ENCODE measurements at places on chromosomes 16 and 17.

GRCh38 chr17:58278661-58279015 lies 2.1 kb downstream of the MPO start:
- DNase-seq = no peak

DNA sequence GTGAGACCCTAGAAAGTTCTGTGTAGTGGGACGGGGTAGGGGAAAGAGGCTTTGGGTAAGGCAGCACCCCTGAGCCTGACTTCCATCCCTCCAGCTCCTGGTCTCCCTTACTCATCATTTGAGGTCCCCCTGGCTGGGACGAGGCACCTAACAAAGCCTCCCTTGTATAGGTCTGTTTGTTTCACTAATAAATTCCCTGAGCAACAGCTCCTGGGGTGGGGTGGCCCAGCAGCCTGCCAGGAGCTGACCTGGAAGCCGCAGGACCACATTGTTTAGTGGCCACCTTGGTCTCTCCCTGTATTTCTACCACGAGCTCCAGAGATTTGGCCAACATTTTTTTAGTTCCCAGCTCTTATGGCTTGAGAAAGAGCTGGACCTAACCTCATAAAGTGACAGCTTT lies 7.2 kb downstream of the PRR15L start:
- DNase-seq = no peak

DNA sequence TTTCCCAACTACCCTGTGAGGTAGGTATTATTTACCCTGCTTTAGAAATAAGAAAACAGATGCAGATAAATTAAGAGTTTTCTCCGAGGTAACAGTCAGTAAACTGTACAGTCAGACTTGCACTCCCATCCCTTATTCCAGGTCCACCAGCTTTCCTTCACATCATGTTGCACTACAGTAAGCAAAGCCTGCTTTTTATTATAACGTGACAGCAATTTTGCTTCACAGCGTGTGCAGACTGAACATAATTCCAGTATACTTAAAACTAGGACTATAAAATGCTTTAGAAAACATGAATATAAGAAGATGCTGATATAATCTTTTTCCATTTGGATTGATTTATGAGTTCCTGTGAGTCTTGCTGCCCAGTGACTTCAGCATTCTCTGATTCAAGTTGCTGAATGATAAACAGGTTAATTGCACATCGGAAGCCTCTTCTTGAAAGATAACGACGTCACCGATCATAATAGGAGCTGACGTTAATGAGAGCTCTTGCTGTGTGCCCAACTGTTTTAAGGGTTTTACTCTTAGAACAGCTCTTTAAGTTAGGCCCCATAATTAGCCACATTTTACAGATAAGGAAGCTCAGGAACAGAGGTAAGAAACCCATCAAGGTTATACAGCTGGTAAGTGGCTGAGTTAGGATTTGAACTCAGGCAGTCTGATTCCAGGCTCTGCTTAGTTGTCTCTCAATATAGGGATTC lies 1.4 kb downstream of the LIG3 start:
- DNase-seq = no peak

DNA sequence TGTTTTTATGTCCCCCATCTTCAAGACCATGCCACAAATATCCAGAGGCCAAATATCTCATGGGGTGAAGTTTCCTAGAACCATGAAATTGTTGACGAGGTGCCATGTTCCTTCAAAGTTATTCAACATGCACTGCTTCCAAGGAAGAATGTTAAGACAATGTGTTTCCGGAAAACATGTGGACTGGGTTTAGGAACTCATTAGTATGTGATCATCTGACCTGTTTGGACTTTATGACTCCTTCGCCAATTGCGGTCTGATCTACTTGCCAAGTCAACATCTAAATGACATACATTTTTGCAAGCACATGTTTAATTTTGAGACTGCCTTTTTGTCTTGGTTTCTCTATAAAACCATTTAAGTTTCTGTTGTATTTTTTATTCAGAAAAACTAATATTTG lies 234.8 kb downstream of the MAF start:
- no peak for DNase-seq

DNA sequence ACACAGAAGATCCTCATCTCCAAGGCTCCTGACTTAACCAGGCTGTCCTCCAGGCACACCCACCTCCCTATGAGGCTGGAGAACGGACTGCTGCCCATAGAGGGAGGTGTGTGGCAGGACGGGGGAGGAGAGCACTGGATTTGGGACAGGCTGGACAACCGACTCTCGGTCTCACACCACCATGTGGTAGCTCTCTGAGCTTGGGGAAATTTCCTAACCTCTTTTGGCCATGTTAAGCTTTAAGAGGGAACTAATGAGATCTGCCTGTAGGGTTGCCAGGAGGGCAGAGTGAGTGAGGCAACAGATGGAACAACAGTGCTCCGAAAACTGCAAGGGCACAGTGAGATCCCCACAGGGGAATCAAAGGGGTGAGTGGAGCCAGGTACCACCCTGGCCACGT lies 32.7 kb downstream of the RHBDL3 start:
- DNase-seq = no peak

GRCh38 chr17:75147878-75148546 lies 6.3 kb downstream of the JPT1 start:
- no peak for DNase-seq

- no peak for DNase-seq
Observed at GRCh38 chr16:2432801-2433505, 3.7 kb downstream of the CCNF start.

GRCh38 chr16:71669926-71670536 lies 44.0 kb downstream of the MARVELD3 start:
- DNase-seq = no peak

DNA sequence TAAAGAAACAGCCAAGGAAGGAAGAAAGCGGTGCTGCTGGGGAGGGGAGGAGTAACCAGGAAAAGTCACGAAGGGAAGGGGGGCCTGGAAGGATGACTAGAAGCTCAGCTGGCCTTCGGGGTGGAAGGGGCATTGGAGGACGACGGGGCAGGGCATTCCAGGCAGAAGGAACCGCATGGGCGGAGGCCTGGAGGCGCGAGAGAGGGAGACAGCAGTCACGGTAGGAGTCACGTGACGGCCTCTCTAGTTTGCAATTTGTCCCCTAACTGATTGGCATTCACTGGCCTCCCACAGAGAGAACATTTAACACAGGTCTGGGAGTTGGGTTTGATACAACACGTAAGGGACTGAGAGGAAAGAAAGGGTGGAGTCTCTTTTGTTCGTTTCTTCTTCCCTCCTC lies 63.9 kb downstream of the RTN4RL1 start:
- no peak for DNase-seq

DNA sequence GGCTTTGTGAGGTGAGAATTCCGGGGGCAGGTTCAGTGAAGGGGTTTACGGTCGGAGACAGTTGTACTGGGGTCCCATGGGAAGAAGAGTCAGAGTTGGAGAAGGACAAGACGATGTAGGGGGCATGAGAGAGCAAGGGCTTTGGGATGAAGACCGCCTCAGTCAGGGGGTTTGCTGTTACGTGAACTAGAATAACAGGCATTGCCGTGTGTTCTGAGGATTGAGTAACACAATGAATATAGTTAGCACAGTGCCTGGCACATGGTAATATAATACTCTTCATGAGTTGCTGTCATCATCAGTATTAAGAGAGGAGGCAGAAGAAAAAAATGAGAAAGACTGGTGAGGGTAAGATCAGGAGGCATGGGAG lies 577 bp downstream of the ZNF646 start:
- DNase-seq = no peak

GRCh38 chr17:71725811-71726210 lies 395.0 kb upstream of the SOX9 start:
- no peak for DNase-seq

- no peak for DNase-seq
Observed at GRCh38 chr17:7208754-7209460, 10.7 kb downstream of the DLG4 start.

GRCh38 chr16:88308441-88309173 lies 74.2 kb upstream of the ZNF469 start:
- DNase-seq = no peak

- DNase-seq = no peak
Observed at GRCh38 chr17:73030501-73030921, 62.0 kb downstream of the SLC39A11 start.

GRCh38 chr17:73942703-73943415 lies 260.6 kb upstream of the RPL38 start:
- DNase-seq = no peak

Measured in stimulated activated CD4-positive, alpha-beta T cell treated with anti-CD3 and anti-CD28 coated beads, Interleukin-1b, Interleukin-23, amount 100 ng/mL, for 48 hours (primary cell).